GM04504 (cell line): ENCODE measurements at places on chromosomes 3 and 15.
A peak's percentile ranks its signal among the peaks of the same experiment; 100 is the strongest.

DNA sequence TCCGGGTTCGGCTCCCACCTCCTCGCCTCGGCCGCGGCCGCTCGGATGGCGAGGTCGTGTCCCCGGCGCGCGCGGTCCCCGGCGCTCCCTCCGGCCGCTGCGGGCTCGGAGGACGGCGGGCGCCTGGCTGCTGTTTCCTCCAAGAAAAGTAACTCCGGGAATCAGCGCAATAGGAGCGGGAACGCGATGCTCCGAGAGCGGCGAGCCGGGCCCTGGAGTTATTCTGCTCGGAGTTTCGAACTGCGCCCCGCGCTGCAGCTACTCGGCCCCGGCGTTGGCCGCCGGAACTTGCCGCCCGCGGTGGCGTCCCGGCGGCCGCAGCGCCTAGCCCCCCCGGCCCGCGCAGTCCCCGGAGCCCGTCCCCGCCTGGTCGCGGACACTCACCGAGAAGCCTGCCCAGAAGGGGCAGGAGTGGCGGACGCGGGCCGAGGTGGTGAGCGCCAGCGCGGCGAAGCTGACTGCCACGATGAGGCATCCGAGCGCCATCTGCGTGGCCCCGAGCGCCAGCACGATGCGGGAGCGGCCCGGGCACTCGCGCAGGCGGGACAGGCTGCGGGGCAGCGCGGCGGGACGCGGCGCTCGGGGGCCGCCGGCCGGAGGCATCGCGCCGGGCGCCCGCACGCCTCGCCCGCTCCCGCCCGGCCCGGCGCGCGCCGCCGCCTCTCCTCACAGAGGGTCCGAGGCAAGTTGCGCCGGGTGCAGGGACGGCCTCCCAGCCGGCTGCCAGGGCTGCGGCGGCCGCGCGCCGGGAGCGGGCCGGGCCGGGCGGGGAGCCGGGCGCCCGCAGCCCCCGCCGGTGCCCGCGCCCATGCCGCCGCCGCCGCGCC lies 251.9 kb downstream of the TJP1 start:
- DNase-seq: no peak

- no peak for DNase-seq
Measured at GRCh38 chr3:141553055-141553454, 66.2 kb downstream of the RASA2 start.

- no peak for DNase-seq
Measured at GRCh38 chr3:13890377-13891016, 10.6 kb upstream of the WNT7A start.

DNA sequence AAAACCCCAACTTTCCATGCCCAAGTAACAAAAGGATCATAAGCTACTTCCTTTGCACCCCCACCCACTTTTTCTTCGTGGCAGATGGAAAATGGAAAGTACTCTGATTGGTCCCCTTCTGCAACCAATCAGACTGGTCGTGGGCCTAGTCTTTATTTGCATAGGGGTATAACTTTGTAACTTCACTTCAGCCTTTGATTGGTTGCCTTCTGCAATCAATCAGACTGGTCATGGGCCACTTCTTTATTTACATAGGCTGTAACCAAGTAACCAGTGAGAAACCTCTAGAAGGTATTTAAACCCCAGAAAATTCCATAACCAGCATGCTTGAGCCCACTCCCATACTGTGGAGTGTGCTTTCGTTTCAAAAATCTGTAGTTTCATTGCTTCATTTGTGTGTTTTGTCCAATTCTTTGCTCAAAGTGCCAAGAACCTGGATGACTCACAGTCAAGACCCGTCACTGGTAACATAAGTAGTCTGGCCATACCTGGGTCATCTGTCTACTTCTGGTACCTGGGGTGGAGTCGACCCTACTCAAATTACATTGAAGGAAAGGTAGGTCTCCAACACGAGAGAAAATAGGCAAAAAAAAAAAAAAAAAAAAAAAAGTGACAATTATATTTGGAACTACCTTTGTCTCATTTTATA lies 41.9 kb downstream of the CMTM8 start:
- no peak for DNase-seq

- DNase-seq: peak; percentile 8
Measured at GRCh38 chr3:59809016-59809415, 759.2 kb upstream of the CFAP20DC start.

GRCh38 chr3:170808041-170808440 lies 62.0 kb downstream of the RPL22L1 start:
- DNase-seq: no peak

- no peak for DNase-seq
Measured at GRCh38 chr3:65093641-65094040, 405.8 kb upstream of the ADAMTS9 start.

GRCh38 chr3:72786668-72787067 lies 61.6 kb downstream of the SHQ1 start:
- no peak for DNase-seq

- no peak for DNase-seq
Measured at GRCh38 chr15:82184355-82184754, 78.2 kb downstream of the EFL1 start.

- DNase-seq: peak; percentile 71
Measured at GRCh38 chr15:76336254-76337058, at the start of gene ISL2. Gene ISL2 (plus strand): TSS chr15:76336773. CDS start chr15:76336884, 111 bp downstream.

DNA sequence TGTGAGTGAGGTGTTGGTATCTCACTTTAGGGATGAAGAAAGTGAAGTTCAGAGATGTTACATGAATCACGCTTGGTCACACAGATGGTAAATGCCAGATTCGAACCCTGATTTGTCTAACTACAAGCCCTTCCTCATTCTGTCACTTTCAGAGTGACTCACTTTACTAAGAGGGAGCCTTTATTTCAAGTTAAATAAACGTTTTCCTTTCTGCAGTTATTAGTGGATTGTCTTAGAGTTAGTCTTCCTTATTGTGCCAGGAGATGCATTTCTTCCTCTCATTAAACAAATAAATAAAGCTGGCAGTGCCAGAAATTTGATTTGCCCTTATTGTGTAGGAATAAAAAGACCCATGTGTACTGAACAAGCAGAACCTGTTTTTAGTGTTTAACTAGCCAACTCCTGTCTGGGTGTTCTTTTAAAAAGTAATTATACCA lies 162.5 kb downstream of the AKAP13 start:
- no peak for DNase-seq

DNA sequence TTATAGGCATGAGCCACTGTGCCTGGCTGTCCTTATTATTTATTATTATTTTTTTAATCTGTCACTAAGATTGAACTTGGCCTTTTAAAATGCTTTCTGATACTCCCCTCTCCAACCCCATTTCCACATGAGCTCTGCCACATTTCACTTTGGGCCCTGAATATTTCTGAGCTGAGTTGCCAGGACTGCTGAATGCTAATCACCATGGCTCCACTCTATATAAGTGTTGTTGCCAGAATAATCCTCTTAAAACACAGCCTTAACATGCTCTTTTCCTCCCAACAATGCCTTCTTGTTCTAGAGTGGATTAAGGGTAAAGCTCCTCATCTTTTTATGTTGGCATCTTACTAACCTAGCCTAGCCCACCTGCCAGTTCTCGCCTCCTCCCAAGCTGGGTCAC lies 124.4 kb downstream of the PDZRN3 start:
- no peak for DNase-seq

GRCh38 chr15:72782274-72783003 lies 1.1 kb downstream of the ADPGK start:
- DNase-seq: no peak

DNA sequence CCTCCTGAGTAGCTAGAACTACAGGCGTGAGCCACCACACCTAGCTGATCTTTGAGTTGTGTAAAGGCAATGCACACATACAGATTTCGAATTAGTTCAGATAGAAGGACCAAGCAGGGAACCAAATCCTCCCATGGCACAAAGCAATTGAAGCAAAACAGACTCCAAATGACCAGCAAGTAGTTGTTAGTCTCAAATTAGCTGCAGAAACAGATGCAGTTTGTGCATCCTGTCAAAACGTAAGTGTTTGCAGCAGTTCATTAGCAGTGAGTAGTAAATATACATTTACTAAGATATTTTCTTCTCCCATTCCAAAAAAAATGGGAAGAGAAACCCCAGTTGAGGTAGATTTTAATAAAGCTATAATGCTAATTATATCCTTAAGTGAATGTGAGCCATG lies 15.8 kb upstream of the FAM174B start:
- DNase-seq: no peak

- no peak for DNase-seq
Measured at GRCh38 chr15:79434361-79434760, 2.2 kb downstream of the MINAR1 start.

DNA sequence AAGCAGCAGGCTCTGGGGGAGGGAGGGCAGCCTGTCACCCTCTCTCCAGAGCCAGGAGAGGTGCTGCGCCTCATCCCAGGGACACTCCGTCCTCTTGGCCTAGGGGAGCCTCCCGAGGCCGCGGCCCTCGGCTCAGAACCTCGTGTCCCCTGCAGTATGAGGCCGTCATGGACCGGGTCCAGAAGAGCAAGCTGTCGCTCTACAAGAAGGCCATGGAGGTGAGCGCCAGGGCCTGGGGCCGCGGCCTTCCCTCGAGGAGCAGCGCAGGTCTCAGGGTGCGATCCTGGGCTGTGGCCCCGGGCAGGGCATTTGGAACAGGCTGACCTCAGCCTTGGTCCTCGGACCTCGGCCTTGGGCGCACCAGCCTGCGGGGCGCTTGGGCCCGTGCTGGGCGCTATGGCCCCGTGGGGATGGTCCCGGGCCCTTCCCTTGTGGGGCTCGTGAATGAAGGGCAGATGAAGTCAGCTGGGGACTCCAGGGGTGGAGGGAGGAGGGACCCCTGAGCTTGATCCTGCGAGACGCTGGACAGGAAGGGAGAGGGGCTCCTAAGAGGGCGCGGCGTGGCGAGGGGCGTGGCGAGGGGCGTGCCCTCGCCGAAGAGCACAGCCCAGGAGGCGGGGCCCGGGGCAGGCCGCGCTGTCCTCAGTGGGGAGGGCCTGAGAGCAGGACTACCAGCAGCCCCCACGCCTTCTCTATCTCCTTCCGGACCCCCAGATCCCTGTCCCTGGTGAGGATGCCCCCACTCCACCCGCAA lies 32.9 kb downstream of the PSTPIP1 start:
- no peak for DNase-seq
